ENCODE measurements at places on chromosomes 4 and X. TPM values are rescaled to one million over a fixed set of nuclear protein-coding genes. Genes with fewer than 3 reads are reported as not detected.

DNA sequence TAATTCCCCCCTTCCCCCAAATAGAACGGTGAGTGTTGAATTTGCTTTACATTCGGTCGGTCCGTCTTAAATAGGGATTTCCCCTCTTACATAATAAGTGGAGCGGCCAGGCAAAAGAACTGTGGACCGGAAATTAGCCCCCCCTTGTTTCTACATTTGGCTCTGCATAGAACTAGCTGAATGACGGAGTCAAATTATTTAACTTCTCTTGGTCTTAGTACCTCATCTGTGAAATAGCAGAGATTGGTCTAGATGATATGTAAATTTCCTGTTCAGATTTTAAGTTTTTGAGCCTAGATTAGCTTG, 1.3 kb downstream of the SPATA18 start:
- DNase-seq, result peak; percentile 49

TRPC3 gene
- total RNA-seq, result 0.25 TPM

DNA sequence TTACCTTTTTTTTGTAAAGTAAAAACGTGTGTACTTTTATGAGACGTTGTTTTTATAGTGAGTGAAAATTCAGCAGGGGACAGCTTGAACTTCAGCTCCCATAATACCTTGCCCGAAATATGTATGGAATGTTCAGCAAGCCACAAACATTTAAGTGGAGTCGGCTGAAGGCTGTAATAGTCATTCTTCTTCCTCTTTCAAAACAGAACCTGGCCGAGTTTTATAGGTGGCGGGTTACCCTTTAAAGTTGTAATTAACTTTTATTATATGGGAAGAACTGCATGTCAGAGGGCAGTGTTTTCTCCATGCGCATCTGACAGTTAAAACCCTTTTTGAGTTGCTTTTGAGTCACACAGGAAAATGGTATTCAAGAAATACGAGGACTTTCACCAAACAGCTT, 50.7 kb downstream of the CLDN34 start:
- DNase-seq, result no peak

- DNase-seq, result no peak
These were observed at the start of gene ADGRL3 for GRCh38 chr4:61200187-61200915. TSS of gene ADGRL3 (plus strand) at chr4:61200326.

- DNase-seq, result peak; percentile 69
These were observed 743 bp downstream of the ANTXR2 start for GRCh38 chr4:80072228-80072743.

HSFX3 gene
- not detected for total RNA-seq

C1QTNF7 gene
- total RNA-seq, result 0.45 TPM

- no peak for DNase-seq
These were observed 248.5 kb downstream of the PPP3CA start for GRCh38 chr4:101098666-101099400.

DNA sequence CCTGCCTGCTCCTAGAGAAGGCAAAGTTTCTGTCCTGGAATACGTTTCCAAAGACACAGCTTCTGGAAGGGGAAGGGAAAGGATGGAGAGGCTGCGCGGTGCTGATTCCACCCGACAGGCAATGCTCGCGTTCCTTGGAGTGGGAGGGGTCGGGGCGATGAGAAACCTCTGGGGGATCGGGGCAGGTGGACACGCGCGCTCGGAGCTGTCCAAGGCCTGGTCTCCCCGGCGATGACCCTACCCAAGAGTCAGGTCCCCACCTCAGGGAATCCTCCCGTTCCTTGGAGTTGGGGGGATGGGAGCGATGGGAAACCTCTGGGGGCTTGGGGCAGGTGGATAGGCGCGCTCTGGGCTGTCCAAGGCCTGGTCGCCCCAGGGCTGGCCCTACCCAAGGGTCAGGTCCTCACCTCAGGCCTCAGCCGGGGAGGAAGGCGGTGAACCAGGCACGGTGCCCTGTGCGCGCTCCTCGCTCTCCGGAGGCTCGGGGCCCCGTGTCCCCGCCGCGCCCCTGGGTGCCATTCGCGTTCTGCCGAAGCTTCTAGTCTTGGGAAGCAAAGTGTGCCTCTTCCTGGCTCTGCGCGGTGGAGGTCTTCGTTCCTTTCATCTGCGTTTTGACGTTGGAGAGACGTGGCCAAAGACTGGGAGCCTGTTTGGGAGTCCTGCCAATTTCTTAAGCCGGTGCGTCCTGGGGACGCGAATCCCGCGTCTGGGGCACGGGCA, 10.6 kb upstream of the SHOX start:
- DNase-seq, result no peak

Measured in left lobe of liver (tissue), 2 donors.